ENCODE measurements at places on chromosomes 1 and 21.

DNA sequence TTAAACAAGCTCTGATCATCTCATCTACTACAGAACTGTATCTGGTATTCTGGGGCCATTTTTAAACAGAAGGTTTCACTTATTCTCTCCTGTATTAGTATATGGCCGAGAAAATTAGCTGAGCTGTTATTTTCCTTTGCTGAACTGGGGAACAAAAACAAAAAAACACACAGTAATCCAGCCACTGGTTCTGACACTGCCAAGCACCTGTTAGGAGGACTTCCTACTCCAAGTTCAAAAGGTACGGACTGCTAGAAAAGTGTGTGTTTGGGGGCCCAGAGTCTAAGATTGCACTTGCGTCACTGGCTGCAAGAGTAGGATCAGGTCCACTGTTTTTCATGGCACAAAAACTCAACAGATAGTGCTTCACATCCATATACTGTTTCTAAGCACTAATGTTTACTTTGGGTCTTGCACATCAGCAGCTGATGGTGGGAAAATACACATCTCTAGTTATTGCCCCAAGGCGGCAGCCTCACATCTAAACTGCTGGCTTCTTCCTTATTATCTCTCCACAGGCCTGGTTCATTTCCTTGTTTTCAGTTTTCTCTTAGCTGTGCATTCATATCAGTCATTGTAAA is 226.1 kb downstream of the FGGY start:
- no peak overlapping the region for H3K4me3 ChIP-seq
- no peak overlapping the region for H3K27ac ChIP-seq
- no peak for DNase-seq
- H3K27me3 ChIP-seq = no peaks in the 10 kb centered on the region

GRCh38 chr1:237976331-237976730 is 85.6 kb upstream of the ZP4 start:
- H3K4me1 ChIP-seq = no peaks in the 10 kb centered on the region
- H3K27me3 ChIP-seq = no peaks in the 10 kb centered on the region
- no peak overlapping the region for H3K27ac ChIP-seq
- no peak for DNase-seq
- H3K4me3 ChIP-seq = no peak overlapping the region

DNA sequence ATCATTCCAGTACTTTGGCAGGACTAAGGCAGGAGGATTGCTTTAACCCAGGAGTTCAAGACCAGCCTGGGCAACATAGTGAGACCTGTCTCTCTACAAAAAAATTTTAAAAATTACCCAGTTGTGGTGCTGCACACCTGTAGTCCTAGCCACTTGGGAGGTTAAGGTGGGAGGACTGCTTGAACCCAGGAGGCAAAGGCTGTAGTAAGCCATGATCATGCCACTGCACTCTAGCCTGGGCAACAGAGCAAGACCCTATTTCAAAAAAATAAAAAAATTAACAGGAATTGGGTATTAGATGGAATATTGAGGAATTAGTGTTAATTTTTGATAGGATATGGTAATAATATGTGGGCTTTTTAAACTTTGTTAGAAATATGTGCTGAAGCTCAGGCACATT is 16.8 kb downstream of the TAF13 start:
- DNase-seq = no peak
- no peak overlapping the region for H3K27ac ChIP-seq
- no peaks in the 10 kb centered on the region for H3K4me1 ChIP-seq
- peaks cover 4% of the 10 kb centered on the region for H3K36me3 ChIP-seq
- H3K27me3 ChIP-seq = no peaks in the 10 kb centered on the region

DNA sequence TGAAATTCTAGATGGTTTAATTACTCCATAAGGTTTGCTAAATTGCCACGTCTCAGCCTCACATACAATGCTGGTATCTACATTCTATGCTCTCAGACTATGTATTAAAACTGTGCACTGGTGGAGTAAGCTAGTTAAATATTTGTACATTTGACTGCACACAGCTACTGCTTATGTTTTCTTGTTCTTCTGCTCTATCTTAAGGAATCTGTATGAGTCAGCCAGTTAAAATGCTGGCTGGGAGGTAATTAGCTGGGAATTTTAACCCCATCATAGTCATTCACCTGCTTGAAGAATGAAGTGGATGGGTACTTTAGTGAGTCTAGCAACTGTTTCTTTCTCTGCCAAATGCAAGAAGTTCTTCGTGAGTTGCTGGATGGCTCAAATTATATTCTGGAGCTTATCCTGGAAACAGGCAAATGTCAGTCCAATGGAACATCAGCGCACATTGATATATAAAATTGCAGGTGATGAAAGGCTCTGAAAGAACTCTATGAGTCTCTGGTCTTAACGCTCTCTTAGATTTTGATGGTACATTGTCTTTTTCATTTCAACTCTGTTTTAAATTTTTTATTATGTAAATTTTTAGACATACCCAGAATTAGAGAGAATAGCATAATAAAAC is 83.4 kb downstream of the BACH1 start:
- H3K4me3 ChIP-seq = no peak overlapping the region
- H3K27me3 ChIP-seq = no peaks in the 10 kb centered on the region
- H3K27ac ChIP-seq = peak overlapping the region; percentile 35

DNA sequence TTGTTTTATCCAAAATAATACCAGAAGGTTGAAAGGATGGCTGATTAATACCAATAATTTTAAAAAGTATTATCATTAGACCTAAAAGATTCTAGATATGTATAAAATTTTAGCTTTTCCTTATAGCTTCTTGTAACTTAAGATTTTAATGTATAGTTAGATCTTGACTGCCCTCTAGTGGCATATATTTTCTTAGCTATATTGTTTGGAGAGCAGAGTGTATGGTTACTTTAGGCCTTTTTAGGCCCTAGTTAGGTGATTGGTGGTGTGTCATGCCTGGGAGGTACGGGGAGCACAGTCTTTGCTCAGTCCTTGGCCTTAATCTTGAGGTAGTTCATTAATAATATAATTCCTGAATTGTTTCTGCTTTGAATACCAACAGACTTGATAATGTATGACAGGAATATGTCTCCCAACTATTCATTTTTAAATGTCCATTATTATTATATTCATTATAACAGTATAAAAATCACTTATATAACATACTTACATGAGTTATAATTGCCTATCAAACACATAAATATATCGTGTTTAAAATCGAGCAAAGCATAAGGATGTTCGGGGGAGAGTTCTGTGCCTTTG is 328.4 kb downstream of the ZP4 start:
- H3K27ac ChIP-seq = no peak overlapping the region
- no peak overlapping the region for H3K4me3 ChIP-seq
- peak; percentile 37 for DNase-seq
- H3K4me1 ChIP-seq = no peaks in the 10 kb centered on the region
- no peaks in the 10 kb centered on the region for H3K36me3 ChIP-seq
- no peaks in the 10 kb centered on the region for H3K27me3 ChIP-seq

DNA sequence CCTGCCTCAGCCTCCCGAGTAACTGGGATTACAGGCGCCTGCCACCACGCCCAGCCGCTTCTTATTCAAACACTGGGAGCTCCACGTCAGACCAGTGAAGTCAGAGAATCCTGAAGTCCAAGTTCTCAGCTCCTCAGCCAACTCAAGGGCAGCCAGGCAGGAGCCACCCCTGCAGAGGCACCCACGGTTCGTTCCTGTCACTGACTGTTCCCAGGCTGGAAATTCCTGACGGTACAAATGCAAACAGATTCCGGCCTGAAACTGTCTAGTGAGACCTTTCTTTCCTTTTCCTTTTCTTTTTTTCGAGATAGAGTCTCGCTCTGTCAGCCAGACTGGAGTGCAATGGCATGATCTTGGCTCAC is 11.7 kb downstream of the SLC35E2B start:
- no peak for DNase-seq
- H3K27ac ChIP-seq = no peak overlapping the region
- no peaks in the 10 kb centered on the region for H3K27me3 ChIP-seq
- no peak overlapping the region for H3K4me3 ChIP-seq
- H3K36me3 ChIP-seq = no peaks in the 10 kb centered on the region
- H3K4me1 ChIP-seq = peaks cover 3% of the 10 kb centered on the region
